ENCODE measurements at places on chromosomes 16 and 17.
A peak's percentile ranks its signal among the peaks of the same experiment; 100 is the strongest.

DNA sequence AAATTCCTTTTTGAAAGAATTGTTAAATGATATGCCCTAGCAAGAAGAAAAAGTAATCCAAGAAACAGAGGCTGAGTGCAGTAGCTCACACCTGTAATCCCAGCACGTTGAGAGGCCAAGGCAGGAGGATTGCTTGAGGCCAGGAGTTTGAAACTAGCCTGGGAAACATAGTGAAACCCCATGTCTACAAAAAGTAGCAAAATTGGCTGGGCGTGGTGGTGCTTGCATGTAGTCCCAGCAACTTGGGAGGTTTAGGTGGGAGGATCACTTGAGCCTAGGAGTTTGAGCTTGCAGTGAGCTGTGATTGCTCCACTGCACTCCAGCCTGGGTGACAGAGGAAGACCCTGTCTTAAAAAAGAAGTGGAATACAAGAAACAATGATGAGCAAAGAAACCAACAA lies 56.1 kb downstream of the NT5M start:
- DNase-seq = no peak

DNA sequence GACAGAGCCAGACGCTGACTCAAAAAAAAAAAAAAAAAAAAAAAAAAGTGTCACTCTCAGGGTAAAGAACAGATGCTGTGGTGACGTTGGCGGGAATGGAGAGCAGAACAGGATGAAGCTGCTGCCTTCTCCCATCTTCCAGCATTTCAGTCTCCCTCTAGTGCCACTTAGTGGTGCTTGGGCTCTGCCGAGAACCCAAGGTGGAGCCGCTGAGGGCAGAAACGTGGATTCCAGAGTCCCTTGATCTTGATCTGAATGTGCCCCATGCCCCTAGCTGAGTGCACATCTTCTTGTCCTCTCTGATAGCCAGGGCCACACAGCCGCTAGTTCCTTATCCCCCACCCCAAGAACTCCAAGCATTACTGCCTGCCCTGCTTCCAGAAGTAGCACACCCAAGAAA lies 43.2 kb upstream of the FA2H start:
- DNase-seq = no peak

- DNase-seq = no peak
These were observed 277.8 kb upstream of the FOXF1 start for GRCh38 chr16:86232496-86232895.

GRCh38 chr16:67967958-67968399 lies 458 bp downstream of the SLC12A4 start:
- no peak for DNase-seq

DNA sequence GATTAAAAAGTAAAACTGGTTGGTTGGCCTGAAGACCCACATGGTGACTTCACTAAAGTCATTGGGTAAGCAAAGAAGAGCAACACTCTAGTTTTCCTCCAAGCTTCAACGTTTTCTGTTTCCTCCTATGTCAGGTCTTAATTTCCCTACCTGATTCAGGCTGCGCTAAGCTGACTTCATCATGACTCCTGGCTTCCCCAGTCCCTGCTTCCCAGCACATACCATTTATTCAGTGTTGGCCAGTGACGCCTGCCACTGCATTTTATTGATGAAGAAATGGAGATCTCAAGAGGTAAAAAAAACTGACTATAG lies 645.3 kb downstream of the WWOX start:
- peak; percentile 37 for DNase-seq

DNA sequence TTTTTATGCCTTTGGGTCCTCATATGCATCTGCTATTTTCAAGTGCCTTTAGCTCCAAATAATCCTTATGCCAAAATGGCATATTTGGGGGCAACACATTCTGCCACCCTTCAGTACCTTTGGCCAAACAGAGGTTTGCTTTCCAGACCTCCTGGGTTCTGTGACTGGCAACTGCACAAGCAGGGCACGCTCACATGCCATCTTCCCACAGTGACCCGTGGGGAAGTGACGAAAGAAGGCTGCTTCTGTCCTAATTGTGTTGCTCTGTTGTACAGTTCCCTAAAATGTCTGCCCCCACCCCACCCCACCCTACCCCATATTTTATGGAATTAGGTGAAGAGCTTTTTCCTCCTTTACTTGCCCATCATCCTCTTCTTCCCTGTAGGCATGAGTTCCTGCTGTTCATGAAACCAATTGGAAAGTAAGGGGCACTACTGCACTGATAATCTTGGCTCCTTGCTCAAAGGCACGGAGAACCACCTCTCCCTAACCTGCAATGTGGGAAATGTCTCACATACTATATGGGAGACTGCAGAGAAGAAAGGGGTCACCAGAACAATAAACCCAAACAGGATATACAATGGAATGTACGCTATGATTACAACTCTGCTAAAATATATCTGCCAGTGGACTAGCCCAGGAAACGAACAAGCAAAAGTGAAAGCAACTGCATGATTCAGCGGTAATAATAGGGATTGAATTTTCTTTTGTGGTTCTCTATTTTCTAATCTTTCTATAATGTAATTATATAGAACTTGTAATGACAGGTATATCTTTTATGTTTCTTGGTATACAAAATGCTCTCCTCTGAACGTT lies 3.3 kb upstream of the SLFN12L start:
- no peak for DNase-seq

- DNase-seq = no peak
These were observed 14.2 kb downstream of the SAMD14 start for GRCh38 chr17:50115756-50116155.

DNA sequence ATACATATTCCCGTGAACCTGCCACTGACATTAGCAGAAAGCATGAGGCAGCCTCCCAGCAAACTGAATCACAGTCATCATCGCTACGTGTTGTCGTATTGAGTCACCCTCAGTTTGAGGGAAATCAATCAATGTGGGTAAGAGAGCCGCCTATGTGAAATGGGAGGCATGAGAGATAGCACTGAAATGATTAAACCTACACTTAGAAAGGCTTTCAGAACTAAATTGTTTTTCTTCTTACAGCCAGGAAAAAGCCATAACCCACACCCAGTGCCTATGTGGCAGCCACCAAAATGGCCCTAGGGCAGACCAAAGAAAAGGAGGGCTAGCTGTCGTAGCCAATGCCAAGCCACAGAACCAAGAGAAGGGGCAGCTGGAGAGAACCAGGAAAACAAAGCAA lies 90.5 kb downstream of the ADAMTS18 start:
- DNase-seq = no peak

DNA sequence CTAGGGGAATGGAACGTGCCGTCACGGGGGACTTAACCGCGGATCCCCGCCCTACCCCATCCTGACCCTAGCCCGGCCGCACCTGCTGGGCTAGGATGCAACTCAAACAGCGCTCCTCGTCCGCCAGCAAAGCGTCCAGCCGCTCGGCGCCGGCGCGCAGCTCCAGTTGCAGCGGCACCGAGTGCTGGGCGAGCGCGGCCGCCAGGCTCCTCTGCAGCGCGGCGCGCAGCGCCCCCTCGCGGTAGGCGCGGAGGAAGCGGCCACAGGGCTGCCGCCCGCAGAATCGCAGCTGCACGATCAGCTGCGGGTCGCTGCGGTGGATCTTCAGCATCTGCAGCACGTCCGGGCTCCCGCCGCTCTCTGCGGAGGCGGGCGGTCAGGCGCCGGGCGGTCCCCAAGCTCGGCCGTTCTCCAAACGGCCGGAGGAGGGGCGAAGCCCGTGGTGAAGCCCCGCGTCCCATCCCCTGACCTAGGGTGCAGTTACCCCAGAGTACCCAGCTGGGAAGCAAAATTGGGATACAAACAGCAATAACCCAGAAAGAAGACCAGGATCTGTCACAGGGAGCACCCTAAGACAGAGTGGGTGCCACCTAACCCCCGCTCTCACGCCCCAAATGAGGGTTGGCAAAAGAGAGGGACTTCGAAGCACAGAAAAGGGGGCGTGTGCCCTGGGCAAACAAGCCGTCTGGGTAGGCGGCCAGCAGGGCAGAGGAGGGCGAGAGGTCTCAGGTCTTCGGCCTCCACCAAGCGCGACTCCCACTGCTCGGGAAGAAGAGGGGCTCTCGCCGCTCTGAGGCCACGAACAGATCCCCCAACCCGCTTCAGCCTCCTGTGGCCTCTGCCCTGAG lies 4.2 kb downstream of the TRADD start:
- no peak for DNase-seq

GRCh38 chr17:75468779-75469373 lies 12.4 kb downstream of the TMEM94 start:
- no peak for DNase-seq

- DNase-seq = no peak
These were observed 12.7 kb downstream of the MNT start for GRCh38 chr17:2388020-2388682.

DNA sequence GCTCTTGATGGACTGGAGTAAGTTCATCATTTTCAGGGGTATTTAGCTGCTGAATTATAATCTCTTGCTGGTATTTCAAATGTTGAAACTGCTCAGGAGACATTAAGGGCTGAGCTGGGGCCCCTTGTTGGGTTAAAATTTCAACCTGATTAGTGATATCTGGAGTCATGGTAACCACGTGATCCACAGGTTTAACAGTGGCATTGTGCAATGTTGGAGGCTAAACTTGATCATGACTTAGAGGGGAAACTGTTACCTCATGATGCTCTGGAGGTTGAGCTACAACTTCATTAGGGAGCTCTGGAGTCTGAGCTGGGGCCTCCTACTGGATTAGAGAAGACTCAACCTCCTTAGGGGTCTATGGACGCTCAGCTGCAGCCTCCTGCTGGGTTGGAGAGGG lies 17.2 kb upstream of the MPP2 start:
- no peak for DNase-seq

- no peak for DNase-seq
These were observed 60.4 kb downstream of the BAIAP2 start for GRCh38 chr17:81095383-81095762.

GRCh38 chr17:65514082-65514481 lies 47.4 kb downstream of the AXIN2 start:
- peak; percentile 49 for DNase-seq

DNA sequence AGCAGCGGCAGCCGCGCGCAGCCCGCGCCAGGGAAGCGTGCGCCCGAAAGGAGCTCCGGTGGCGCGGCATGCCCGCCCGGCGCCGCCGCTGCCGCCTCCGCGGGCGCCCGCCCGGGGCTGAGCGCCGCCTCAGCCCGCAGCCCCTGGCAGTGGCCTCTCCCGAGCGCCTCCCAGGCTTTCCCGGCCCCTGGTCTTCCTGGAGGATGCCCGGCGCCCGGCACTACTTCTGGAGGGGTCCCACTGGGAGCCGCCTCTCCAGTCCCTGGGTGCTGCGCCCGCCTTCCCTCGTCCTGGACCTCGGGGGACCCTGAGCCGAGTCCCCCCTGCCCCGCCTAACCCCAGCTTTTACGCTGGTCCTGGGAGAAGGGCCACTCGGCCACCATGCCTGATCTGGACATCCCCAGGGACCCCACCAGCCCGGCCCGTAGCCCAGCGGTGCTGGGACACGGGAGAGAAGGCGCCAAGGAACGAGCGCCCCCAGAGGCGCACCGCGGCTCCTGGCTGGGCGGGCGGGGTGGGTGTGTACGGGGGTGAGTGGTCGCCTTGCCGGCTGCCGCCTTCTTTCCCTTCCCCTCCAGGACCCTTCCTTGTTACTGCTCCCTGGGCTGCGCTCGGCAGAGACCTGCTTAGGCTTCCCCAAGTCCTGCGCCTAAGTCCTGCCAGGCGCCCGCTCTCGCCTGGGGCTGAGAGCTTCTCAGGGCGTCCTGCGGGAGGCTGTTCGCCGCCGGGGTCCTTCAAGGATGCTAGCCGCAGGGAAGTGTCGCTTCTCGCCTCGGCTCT lies 704 bp downstream of the ASIC2 start:
- DNase-seq = no peak

GRCh38 chr17:3104322-3104721 lies at the start of gene OR1D2:
Gene OR1D2, minus strand, starts transcription at chr17:3104422. Its CDS starts 11,426 bp downstream, at chr17:3092996.
- no peak for DNase-seq

GRCh38 chr16:18832613-18833012 lies 31.3 kb upstream of the ARL6IP1 start:
- no peak for DNase-seq

DNA sequence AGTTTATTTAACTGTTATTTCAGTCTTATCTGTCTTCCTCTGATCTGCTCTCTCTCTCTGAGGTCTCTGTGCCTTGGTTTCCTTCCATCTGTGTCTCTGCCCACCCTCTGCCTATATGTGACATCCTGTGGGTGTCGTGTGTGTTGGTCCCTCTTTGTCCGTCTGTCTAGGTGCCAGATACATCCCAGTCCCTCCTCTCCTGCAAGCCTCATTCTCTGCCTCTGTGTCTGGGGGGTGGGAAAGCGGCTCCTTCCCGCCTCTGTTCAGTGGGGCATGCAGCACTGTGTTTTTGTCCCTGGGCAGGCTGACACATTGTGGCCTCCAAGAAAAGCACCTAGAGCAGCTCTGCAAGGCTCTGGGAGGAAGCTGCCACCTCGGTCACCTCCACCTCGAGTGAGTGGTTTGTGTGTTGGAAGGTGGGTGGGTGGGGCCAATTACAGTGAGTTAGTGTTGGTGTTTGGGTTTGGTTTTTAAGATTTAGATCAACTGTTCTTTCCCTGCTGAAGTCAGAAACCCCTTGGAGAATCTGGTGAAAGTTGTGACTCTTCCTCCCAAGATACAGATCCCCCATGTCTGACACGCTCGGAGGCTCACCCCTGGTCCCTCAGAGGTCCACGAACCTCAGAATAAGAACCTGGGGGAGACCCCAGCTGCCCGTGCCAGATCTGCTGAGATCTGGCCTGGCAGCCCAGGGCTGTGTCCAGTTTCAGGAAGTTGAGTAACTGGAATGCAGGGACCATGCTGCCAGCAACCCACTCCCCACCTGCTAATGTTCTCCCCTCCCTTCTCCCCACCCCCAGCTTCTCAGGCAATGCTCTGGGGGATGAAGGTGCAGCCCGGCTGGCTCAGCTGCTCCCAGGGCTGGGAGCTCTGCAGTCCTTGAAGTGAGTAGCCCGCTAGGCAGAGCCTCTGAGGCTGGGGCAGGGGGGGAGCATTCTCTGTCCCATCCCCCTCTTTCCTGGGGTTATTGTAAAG lies 50.9 kb upstream of the CPNE2 start:
- no peak for DNase-seq

DNA sequence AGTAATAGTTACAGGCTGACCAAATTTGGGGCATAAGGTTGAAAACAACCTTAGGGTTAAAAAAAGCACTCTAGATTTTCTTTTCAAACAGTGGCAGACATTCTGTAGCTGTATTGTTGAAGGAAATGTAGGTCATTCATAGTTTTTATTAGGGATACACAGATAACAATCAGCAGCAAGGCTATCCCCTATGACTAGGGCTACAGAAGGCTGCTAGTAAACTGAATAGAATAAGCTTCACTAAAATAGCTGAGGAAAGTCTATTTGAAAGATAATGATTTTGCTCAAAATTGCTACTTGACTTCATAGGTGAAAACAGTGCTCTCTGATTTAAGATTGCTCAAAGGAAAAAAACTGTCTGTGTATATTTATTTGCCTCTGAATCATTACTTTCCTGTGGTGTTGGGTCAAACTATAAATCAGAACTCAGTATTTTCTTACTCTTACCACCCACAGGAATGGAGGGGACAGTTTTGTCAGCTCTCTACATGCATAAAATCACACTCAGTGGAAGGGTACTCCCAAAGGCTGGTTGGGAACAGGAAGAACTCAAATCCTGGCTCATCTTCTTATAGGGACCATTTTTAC lies 24.8 kb downstream of the RPGRIP1L start:
- no peak for DNase-seq

- no peak for DNase-seq
These were observed 15.9 kb upstream of the C16orf95 start for GRCh38 chr16:87333101-87333500.
